ENCODE measurements at places on chromosomes 2 and 18. TPM values are rescaled to one million over a fixed set of nuclear protein-coding genes. Genes with fewer than 3 reads are reported as not detected.
A peak's percentile ranks its signal among the peaks of the same experiment; 100 is the strongest.

GRCh38 chr18:24219561-24220317, 80.9 kb downstream of the CABYR start:
- DNase-seq, result no peak

Gene GREB1L
- polyA plus RNA-seq, result 10.6 TPM

DNA sequence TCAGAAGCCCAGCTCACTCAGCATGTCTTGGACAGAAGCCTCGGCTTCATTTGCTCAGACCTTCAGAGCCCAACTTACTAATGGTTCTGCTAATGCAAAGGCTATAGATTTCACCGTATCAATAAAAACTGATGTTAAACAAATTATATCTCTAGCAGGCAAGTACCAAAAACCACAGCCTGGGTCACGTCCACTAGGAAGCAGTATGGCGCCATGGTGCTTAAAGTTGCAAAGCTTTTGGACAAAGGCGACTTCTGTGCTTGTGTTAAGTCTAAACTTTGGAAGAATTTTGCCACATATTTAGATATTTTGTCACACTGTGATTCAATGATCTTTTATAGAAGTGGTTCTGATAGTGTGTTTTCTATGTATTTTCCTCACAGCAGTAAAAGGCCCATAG, 276.8 kb upstream of the PARD3B start:
- no peak for DNase-seq

GRCh38 chr2:107804608-107805498, 21.8 kb upstream of the RGPD4 start:
- DNase-seq, result no peak

Gene GPR155
- polyA plus RNA-seq, result 4.3 TPM

Gene IL37
- polyA plus RNA-seq, result not detected

GRCh38 chr2:158501301-158501700, 44.5 kb downstream of the PKP4 start:
- no peak for DNase-seq

- no peak for DNase-seq
Observed at GRCh38 chr2:237418300-237418699, 4.3 kb upstream of the COL6A3 start.

DNA sequence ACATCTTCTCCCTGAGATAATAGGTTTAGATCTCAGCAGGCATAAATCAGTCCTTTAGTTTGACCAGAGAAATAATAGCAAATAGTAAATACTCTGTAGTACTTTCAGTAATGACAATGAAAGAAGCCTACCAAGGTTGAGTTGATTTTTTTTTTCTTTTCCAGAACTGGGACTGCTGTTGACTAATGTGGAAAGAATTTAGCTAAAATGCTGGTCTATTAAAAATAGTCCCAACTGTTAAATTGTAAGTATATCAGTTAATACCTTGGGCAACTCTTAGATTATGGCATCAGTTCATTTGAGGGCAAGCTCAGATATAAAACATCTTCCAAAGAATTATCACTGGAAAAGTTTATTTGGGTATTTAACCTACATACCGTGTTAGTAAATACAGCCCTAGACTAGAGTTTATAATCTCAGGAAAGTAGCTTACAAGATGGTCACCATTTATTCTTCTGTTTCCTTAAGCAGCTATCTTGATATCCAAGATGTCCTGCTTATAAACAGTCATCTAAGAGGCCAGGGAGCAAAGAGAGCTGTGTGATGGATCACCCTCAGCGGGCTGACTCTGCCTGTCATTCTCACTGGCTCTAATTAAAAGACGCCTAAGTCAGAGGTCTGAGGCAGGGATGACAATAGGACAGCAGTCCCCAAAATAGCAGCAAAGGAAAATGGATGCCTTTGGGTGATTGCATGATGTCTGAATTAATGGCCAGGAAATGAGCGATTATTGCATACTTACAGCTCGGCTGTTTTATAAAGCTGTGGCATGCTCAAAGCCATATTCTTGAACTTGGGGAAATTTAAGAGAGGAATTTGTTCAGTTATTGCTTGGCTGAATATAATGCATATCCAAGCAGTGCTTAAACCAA, 121.3 kb downstream of the MTX2 start:
- DNase-seq, result no peak

Gene DSG1
- not detected for polyA plus RNA-seq

Gene QPCT
- 8.9 TPM for polyA plus RNA-seq

Gene SERTAD2
- polyA plus RNA-seq, result 26.9 TPM

Gene PLA2R1
- polyA plus RNA-seq, result 1.9 TPM

DNA sequence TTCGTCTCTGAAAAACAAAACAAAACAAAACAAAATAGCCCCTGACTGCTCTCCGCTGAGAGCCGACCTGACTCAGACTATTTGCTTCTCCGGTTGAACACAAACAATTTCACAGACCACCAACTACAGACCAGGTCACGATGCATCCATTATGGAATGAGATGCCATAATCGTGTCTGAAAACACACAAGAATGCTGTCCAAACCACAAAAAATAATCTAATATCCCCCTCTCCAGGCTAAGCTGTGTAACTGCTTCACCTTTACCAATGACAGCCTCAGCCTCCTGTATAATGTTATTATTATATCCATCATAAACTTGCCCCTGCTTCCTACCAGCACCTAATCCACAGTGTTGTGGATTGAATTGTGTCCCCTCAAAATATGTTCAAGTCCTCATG, 114.7 kb downstream of the DNAH6 start:
- DNase-seq, result peak; percentile 1

Gene ABCB11
- not detected for polyA plus RNA-seq

Gene TUBA4B
- polyA plus RNA-seq, result 0.20 TPM

DNA sequence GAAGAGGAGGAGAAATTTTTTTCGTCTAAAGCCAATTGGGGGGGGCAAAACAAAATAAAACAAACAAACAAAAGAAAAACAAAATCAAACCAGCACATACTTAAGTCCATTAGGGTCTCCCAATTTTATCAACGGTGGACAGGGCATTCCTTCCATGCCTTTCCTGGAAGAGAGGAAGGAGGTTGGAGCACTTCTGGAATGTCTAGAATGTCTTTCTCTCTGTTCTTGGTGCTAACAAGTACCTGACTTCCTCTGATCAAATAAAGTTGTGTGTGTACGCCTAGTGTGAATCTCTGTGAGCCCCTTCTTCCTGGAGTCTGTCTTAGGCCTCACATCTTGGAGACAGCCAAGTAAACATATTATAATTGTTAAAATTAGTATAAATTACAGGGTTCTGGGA, 399.0 kb upstream of the LRRTM1 start:
- DNase-seq, result no peak

DNA sequence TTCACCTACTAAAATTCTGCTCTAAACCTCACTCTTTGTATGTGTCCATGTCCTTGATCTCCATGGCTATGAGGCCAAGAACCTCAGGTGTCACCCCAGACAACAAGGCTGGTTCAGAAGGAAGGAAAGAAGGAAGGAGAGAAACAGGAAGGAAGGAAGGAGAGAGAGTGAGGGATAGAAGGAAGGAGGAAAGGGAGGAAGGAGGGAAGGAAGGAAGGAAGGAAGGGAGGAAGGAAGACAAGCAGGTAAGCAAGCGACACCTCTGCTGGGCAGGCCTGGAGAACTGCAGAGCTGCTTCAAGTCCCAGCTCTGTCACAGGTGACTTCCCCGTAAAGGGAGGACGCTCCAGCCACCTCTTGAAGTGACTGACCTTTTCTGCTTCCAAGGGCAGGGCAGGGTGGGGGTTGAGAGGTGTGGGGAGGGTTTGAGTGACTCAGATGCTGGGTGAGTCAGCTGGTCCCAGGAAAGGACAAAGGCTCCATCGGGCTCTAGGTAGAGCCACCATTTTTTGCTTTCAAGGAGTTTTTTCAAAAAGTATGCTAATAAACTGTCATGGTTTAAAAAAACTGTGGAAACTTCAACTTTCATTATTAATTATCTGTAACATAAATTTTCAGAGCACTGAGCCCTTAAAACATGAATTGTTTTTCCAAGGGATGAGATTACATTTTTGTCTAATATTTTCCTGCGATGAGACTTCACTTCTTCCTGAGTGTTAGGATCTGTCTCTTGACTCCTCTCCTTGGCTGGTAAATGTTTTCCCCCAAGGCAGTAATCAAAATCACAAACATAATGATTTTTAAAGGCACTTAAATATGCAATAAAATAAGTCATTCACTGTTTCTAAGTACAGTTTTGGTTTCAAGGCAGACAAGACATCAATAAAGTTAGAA, 90.1 kb upstream of the L3MBTL4 start:
- no peak for DNase-seq

Gene WNT6
- polyA plus RNA-seq, result 0.19 TPM

Gene NDUFB3
- 87.4 TPM for polyA plus RNA-seq

GRCh38 chr2:187171318-187171717, 276.7 kb downstream of the CALCRL start:
- no peak for DNase-seq

DNA sequence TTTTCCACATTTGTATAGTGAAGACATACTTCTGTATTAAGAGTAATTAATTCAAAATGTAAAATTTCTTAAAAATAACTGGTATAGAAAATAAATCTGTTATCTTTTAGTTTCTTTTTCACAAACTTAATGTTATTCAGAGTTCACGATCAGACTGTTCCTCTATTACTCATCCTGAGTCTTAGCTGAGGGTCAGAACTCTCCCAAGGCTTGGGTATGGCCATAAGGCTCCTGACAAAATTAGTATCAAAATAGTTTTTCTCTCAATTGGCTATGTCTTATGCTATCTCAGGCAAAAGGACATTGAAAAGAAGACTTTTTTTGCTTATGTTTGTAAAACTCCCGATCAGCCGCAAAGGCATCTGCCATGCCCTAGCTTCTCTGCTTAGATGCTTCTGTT, 56.1 kb upstream of the NAB1 start:
- no peak for DNase-seq

DNA sequence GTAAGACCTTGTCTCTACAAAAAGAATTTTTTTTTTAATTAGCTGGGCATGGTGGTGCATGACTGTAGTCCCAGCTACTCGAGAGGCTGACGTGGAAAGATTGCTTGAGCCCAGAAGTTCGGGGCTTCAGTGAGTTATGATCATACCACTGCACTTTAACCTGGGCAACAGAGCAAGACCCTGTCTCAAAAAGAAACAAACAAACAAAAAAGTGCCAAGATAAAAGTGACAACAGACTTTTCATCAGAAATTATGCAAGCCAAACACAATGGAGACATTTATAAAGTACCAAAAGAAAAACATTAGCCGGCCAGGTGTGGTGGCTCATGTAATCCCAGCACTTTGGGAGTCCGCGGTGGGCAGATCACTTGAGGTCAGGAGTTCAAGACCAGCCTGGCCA, 26.7 kb downstream of the HADHA start:
- DNase-seq, result no peak

Gene RAPGEF4
- 2.4 TPM for polyA plus RNA-seq

Gene NOL4
- 0.09 TPM for polyA plus RNA-seq

- no peak for DNase-seq
Observed at GRCh38 chr2:216084547-216084946, 2.8 kb downstream of the TMEM169 start.

DNA sequence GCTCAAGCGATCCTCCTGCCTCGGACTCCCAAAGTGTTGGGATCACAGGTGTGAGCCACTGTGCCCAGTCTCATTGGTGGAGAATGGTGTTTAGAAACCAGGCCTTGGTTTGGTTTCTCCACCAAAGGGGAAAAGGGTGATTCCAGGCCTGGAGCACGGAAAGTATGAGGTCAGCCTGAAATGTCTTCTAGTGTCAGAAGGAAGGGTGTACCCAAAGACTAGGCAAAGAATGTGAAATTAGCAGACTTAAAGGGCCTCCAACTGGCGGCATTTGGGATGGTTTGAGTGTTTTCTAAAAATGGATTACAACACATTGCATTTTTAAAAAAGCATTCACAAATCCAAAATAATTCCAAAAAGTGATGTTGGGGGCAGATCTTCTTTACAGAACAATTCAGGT, 139.6 kb downstream of the SH3BP4 start:
- DNase-seq, result no peak

DNA sequence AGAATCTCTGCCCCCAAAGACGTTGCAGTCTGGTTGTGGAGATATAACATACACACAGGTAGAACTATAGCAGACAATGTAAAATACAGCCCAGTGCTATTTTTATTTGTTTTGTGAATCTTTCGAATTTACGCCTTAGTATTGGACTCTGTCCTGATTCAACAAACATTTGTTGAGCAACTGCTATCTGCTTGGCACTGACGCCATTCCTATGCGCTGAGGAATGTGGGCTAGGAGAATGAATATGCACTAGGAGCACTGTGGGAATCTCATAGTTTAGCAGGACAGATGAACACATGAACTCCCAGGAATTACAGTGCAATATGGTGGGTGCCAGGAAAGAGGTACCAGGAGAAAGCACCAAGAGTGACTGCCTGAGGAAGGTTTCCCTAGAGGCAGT, 181.7 kb upstream of the SIX3 start:
- no peak for DNase-seq

- DNase-seq, result no peak
Observed at GRCh38 chr18:63206433-63207142, 113.0 kb downstream of the BCL2 start.

- DNase-seq, result no peak
Observed at GRCh38 chr2:67798541-67799160, 264.2 kb downstream of the C1D start.

- DNase-seq, result no peak
Observed at GRCh38 chr18:21291106-21291505, 49.1 kb downstream of the GREB1L start.

Gene LCT
- polyA plus RNA-seq, result not detected

GRCh38 chr18:41966943-41967342, 11.9 kb downstream of the PIK3C3 start:
- no peak for DNase-seq

DNA sequence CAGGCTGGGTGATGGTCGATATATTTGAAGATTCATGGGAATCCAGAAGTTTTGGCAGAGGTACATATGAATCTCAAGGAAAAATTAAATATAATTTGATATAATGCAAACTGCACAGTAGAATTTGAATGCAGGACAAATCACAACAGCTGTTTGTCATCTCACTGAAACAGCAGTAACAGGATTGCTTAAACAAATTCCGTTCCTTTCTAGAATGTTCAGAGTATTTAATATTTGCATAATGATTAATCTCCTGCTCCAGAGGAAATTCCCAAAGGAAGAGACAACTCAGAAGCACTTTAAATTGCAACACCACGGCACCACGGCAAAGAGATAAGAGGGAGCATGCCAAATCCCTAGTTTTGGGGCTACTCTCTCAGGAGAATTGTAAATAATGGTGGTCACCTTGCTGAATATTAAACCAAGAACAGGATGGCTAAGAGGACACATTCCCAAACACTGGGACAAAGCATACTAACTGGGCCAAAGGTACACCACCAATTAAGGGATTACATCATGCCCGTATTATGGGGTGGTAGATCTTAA, 67.8 kb upstream of the MAP4K3 start:
- no peak for DNase-seq

DNA sequence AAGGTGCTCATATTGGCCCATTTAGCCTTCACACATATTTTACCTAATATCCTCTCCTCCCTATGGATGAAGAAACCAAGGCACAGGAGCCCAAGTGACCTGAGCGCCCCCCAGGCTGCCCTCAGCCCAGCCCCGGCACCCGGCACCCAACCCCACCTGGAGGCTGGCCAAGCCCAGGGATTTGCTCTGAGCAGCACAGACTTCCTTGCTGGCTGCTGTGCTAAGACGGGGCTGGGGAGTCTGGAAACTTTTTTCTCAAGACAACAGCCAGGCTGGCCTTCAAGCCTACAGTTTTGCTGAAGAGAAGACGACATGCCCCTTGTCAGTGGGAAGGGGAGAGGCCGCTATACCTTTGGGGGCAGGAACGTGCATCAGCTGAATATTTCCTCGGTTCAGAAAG, 52.7 kb upstream of the LAMA1 start:
- no peak for DNase-seq

Gene SLC4A5
- 2.0 TPM for polyA plus RNA-seq

Gene LIMS3
- polyA plus RNA-seq, result 6.0 TPM

Gene REG3G
- not detected for polyA plus RNA-seq

Gene ALLC
- not detected for polyA plus RNA-seq

Gene ZNF396
- 0.96 TPM for polyA plus RNA-seq

Data from forelimb muscle (tissue), 1 donor.